ENCODE measurements at places on chromosomes 1 and 21.

- no peak for DNase-seq
Observed at GRCh38 chr1:226108935-226109828, 46.7 kb downstream of the H3-3A start.

GRCh38 chr1:201570886-201571624, 32.1 kb downstream of the NAV1 start:
- no peak for DNase-seq

- no peak for DNase-seq
Observed at GRCh38 chr1:82445827-82446226, 645.1 kb downstream of the ADGRL2 start.

DNA sequence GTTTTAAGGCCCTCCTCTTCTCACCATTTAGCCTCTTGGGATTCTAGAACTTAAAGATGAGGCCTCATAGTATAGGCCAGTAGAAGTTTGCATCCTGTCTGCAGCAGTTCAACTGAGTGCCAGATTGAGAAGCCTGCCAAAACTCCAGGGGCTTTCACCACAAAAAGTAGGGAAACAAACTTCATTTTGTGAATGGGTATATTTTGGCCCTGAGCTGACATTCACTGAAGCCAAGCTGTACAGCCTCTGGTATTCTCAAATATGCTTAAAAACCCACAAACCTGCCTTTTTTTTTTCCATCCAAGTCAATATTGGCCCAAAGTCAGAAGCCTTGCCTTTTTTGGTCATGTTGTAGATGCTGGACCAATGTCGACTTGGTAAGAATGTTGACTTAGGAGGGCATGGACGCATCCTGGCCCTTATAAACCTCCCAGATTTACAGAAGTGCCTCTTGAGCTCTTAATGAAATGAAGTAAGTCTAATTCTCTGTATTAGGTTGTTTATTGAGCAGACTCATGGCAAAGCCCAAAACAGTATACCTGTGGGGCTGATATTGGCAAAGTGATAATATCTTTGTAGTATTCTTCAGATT, 337.5 kb downstream of the CHRM3 start:
- no peak for DNase-seq

- DNase-seq = no peak
Observed at GRCh38 chr1:219940707-219941106, 12.3 kb upstream of the SLC30A10 start.

Data from memory B cell (primary cell).